Upper lobe of right lung (tissue), 1 donor: ENCODE measurements at places on chromosomes 2 and 18. TPM values are rescaled to one million over a fixed set of nuclear protein-coding genes. Genes with fewer than 3 reads are reported as not detected.

The IL36A gene
- not detected for total RNA-seq

The FASTKD1 gene
- 31.2 TPM for total RNA-seq

The CCDC148 gene
- total RNA-seq, result 1.2 TPM

The DAPL1 gene
- not detected for total RNA-seq

The NDUFAF7 gene
- 16.7 TPM for total RNA-seq

The LIPG gene
- total RNA-seq, result 10.2 TPM

The UGT1A5 gene
- total RNA-seq, result not detected

The FBXO15 gene
- total RNA-seq, result 0.81 TPM

The VIT gene
- total RNA-seq, result 0.32 TPM

The SLC4A3 gene
- 2.9 TPM for total RNA-seq

The RAB17 gene
- 50.9 TPM for total RNA-seq

The GRHL1 gene
- total RNA-seq, result 2.7 TPM

The ITPRID2 gene
- total RNA-seq, result 242 TPM

The OBSL1 gene
- total RNA-seq, result 72.8 TPM

The DGKD gene
- total RNA-seq, result 86.7 TPM

- H3K27ac ChIP-seq, result no peak overlapping the region
- H3K27me3 ChIP-seq, result no peaks in the 10 kb centered on the region
Measured at GRCh38 chr2:235238537-235238936, 255.3 kb upstream of the AGAP1 start.

- peaks cover 10% of the 10 kb centered on the region for H3K4me1 ChIP-seq
- no peaks in the 10 kb centered on the region for H3K27me3 ChIP-seq
- no peak overlapping the region for H3K27ac ChIP-seq
- H3K4me3 ChIP-seq, result no peak overlapping the region
Measured at GRCh38 chr18:44033144-44033701, 647.5 kb upstream of the SETBP1 start.

DNA sequence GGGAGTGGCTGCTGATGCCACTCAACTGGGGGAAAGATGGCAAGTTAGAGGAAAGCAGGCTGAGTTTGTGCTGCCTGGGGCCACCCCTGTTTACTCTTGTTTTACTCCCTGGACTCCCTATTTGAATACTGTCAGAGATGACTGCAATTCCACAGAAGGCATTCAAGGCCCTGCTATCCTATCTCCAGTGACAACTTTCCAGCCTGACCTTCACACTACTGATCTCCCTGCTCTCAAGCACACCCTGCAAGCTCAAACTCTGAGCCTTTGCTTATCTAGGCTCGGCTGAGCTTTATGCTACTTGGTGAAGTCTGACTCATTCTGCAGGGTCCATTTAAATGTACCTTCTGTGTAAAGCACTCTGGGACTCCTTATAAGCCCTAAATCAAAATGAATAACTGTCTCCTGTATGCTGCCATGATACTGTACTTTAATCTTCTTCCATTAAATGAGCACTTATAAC, 39.3 kb upstream of the DSG1 start:
- no peak overlapping the region for H3K4me3 ChIP-seq
- no peak for DNase-seq
- H3K27me3 ChIP-seq, result no peaks in the 10 kb centered on the region
- H3K4me1 ChIP-seq, result no peaks in the 10 kb centered on the region
- no peaks in the 10 kb centered on the region for H3K36me3 ChIP-seq

- no peak overlapping the region for H3K4me3 ChIP-seq
- H3K27ac ChIP-seq, result no peak overlapping the region
- H3K27me3 ChIP-seq, result no peaks in the 10 kb centered on the region
- no peaks in the 10 kb centered on the region for H3K4me1 ChIP-seq
- no peak for DNase-seq
Measured at GRCh38 chr18:8299054-8299980, 309.9 kb upstream of the RAB12 start.

DNA sequence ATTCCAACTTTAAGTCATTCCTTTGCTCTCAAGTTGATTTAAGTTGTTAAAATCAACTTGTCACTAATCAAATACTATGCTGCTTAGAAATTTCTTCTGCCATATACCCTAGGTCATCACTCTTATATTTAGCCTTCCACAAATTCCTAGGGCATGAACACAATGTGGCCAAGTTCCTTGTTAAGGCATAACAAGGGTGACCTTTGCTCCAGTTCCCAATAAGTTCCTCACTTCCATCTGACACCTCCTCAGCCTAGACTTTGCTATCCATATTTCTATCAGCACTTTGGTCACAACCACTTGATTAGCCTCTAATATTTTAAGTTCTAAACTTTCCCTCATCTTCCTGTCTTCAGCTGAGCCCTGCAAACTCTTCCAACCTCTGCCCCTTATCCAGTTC, 9.9 kb upstream of the TMEM37 start:
- no peaks in the 10 kb centered on the region for H3K27me3 ChIP-seq
- no peak overlapping the region for H3K27ac ChIP-seq
- H3K36me3 ChIP-seq, result no peaks in the 10 kb centered on the region
- DNase-seq, result no peak
- H3K4me3 ChIP-seq, result no peak overlapping the region
- peaks cover 12% of the 10 kb centered on the region for H3K4me1 ChIP-seq

DNA sequence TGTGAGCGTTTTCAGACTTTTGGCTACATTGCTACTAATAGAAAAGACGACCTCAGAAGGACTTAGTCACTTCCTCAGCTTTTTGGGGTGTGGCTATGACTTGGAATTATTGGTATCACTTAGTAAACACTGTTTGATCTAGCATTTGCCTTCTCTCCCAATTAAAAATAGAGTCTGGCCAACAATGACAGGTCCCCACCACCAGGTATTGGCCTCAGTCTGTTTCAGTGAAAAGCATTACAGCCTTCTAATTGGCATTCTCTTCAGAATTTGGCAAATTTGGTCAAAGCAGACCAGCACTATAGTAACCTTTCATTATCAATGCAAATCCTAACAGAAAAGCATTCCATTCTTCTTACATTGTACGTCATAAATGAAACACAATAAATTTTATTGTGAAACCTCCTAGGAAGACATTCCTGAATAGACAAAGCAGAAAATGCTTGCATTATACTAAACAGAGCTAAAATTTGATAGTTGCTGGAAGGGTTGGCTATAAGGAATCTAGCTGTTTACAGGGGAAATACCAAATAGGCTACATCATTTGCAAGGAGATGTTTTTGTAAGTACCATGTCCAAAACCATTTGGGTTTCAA, 613.9 kb downstream of the IRS1 start:
- H3K36me3 ChIP-seq, result no peaks in the 10 kb centered on the region
- H3K27me3 ChIP-seq, result no peaks in the 10 kb centered on the region
- DNase-seq, result no peak
- H3K4me1 ChIP-seq, result no peaks in the 10 kb centered on the region
- no peak overlapping the region for H3K27ac ChIP-seq

GRCh38 chr2:134173338-134174016, 80.4 kb upstream of the MGAT5 start:
- no peak overlapping the region for H3K27ac ChIP-seq
- H3K27me3 ChIP-seq, result no peaks in the 10 kb centered on the region
- no peak overlapping the region for H3K4me3 ChIP-seq

GRCh38 chr18:77344786-77345500, 95.3 kb downstream of the GALR1 start:
- no peak overlapping the region for H3K4me3 ChIP-seq
- no peak for DNase-seq
- no peaks in the 10 kb centered on the region for H3K4me1 ChIP-seq
- no peak overlapping the region for H3K27ac ChIP-seq
- H3K36me3 ChIP-seq, result no peaks in the 10 kb centered on the region
- peaks cover 3% of the 10 kb centered on the region for H3K27me3 ChIP-seq

DNA sequence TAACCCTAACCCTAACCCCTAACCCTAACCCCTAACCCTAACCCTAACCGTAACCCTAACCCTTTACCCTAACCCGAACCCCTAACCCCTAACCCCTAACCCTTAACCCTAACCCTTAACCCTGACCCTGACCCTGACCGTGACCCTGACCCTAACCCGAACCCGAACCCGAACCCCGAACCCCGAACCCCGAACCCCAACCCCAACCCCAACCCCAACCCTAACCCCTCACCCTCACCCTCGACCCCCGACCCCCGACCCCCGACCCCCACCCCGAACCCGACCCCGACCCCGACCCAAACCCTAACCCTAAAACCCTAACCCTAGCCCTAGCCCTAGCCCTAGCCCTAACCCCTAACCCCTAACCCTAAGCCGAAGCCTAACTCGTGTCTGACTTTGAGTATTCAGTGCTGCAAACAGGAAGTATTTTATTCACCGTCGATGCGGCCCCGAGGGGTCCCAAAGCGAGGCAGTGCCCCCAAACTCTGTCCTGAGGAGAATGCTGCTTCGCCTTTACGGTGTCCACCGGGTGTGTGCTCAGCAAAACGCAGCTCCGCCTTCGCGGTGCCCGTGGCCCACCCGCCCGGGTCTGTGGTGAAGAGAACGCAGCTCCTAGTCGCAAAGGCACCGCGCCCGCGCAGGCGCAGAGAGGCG, 36.0 kb downstream of the FAM110C start:
- no peak for DNase-seq
- no peak overlapping the region for H3K27ac ChIP-seq
- H3K4me1 ChIP-seq, result no peaks in the 10 kb centered on the region
- no peak overlapping the region for H3K4me3 ChIP-seq

GRCh38 chr2:26034637-26034992, 731 bp downstream of the RAB10 start:
- peaks cover 12% of the 10 kb centered on the region for H3K36me3 ChIP-seq
- no peaks in the 10 kb centered on the region for H3K27me3 ChIP-seq
- H3K27ac ChIP-seq, result peak overlapping the region; percentile 95
- H3K4me3 ChIP-seq, result peak overlapping the region; percentile 98
- peaks cover 30% of the 10 kb centered on the region for H3K4me1 ChIP-seq
- no peak for DNase-seq

DNA sequence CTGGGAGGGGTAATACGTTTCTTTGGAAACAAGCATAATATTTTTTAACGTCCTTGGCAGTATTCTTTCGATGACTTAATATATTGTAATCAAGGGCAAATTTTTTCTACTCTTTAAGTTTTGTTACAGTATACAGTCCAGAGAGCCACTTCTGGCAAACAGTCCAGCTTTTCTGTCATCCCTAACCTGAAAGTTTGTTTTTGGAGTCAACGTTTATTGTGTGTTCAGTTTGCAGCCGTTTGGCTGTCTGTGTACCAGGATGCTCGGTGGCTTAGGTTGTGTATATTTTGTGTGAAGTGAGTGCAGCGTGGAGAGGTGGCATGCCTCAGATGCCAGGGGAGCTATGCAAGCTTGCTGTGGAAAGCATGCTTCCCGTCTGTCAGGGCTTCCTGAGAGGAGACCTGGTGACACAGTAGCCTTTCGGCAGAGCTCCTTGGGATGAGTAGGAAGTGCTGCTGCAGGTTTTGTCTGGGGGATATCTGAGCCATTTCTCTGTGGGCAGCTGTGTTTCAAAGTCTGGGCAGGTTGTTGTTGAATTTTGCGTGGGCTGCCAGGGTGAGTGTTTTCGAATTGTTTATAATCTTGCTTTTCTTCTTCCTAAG, 14.7 kb downstream of the MAP3K20 start:
- peak; percentile 62 for DNase-seq

- no peak overlapping the region for H3K27ac ChIP-seq
- no peaks in the 10 kb centered on the region for H3K4me1 ChIP-seq
- no peak for DNase-seq
- H3K36me3 ChIP-seq, result no peaks in the 10 kb centered on the region
- H3K27me3 ChIP-seq, result no peaks in the 10 kb centered on the region
- H3K4me3 ChIP-seq, result no peak overlapping the region
Measured at GRCh38 chr2:13543550-13543949, 826.8 kb downstream of the TRIB2 start.

GRCh38 chr2:237456200-237456843, 30.7 kb upstream of the MLPH start:
- H3K36me3 ChIP-seq, result no peaks in the 10 kb centered on the region
- H3K27ac ChIP-seq, result no peak overlapping the region
- no peak overlapping the region for H3K4me3 ChIP-seq
- DNase-seq, result peak; percentile 58
- no peaks in the 10 kb centered on the region for H3K4me1 ChIP-seq

DNA sequence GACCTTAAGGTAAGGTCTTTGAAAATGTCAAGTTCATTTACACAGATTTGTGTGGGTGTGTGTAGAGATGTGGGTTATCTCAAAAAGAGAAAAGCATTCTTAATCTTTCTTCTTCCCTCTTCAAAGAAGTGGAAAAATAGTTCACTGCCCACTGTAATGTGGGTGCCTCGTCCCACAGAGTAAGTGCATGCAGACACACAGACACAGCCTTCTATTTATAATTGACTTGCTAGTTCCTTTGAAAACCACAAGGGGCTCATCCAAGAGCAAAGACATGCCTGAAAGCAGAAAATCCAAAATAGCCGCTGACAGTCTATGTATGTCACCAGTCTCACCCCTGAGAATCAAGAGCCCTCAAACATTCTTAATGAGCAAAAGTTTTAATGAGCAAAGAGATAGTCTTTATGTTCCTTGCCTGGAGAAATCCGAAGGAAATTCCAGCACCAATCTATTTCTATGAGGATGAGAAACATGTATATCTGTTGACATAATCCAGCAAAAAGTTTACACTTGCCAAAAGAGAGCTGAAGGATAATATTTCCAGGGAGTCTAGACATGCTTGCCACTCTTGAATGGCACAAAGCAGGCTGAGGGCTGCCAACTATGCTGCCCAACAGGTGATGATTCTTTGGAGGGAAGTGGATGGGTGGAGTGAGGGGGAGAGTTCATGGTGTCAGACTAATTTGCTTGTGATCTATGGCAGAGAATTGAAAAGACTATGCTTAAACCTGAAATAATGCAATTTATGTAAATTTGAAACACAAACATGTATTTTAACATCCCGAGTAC, 93.9 kb downstream of the ACVR1 start:
- DNase-seq, result no peak
- H3K4me1 ChIP-seq, result peaks cover 35% of the 10 kb centered on the region
- peaks cover 21% of the 10 kb centered on the region for H3K36me3 ChIP-seq
- no peaks in the 10 kb centered on the region for H3K27me3 ChIP-seq
- H3K4me3 ChIP-seq, result no peak overlapping the region
- no peak overlapping the region for H3K27ac ChIP-seq

DNA sequence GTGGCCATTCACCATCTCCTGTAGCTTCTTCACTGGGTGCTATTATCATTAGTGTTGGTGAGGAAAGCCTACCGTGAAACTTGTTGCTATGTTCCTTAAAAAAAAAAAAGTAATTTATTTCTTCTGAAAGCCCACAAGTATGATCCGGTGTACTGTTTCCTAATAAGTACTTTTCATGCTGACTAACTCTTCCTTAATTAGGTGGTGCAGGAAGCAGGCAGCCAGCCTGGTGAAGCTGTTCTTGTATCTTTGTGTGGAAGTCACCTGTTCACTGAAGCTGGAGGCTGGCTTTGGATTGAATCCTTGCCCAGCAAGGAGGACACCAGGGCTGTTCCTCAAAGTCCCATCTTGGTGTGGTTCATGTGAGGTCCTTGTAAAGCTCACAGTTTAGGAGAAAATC, 321.7 kb upstream of the THSD7B start:
- H3K4me1 ChIP-seq, result no peaks in the 10 kb centered on the region
- no peaks in the 10 kb centered on the region for H3K27me3 ChIP-seq

- H3K4me1 ChIP-seq, result peaks cover 8% of the 10 kb centered on the region
- H3K36me3 ChIP-seq, result no peaks in the 10 kb centered on the region
- no peak overlapping the region for H3K4me3 ChIP-seq
- H3K27ac ChIP-seq, result no peak overlapping the region
Measured at GRCh38 chr2:9741110-9741509, 102.2 kb upstream of the TAF1B start.
